ENCODE measurements at places on chromosomes 5 and 9. TPM values are rescaled to one million over a fixed set of nuclear protein-coding genes. Genes with fewer than 3 reads are reported as not detected.

The CARTPT gene
- total RNA-seq: not detected

The ZNF300 gene
- total RNA-seq: 13.0 TPM

The CDH10 gene
- 0.79 TPM for total RNA-seq

The NIM1K gene
- 0.10 TPM for total RNA-seq

The FOXD4L6 gene
- not detected for total RNA-seq

The COL23A1 gene
- 4.6 TPM for total RNA-seq

The SPINK6 gene
- not detected for total RNA-seq

The ALDH1B1 gene
- total RNA-seq: 9.3 TPM

The RAI14 gene
- 44.7 TPM for total RNA-seq

The FOXI1 gene
- total RNA-seq: 0.10 TPM

The SAXO1 gene
- 0.10 TPM for total RNA-seq

The NHP2 gene
- 52.7 TPM for total RNA-seq

The IL13 gene
- 0.10 TPM for total RNA-seq

The CDC23 gene
- 37.0 TPM for total RNA-seq

The SLC34A1 gene
- not detected for total RNA-seq

The PCDHB14 gene
- total RNA-seq: 3.8 TPM

The ZFP37 gene
- total RNA-seq: 5.5 TPM

The LPAR1 gene
- 47.3 TPM for total RNA-seq

The DNAH5 gene
- 0.20 TPM for total RNA-seq

The CRB2 gene
- 0.10 TPM for total RNA-seq
